ENCODE measurements at places on chromosomes 2 and 18. TPM values are rescaled to one million over a fixed set of nuclear protein-coding genes. Genes with fewer than 3 reads are reported as not detected.

ALK gene
- under 0.01 TPM for total RNA-seq

ABCG8 gene
- total RNA-seq = not detected

RAD51AP2 gene
- total RNA-seq = not detected

USP40 gene
- 38.5 TPM for total RNA-seq

DLGAP1 gene
- 3.1 TPM for total RNA-seq

TSPYL6 gene
- total RNA-seq = under 0.01 TPM

SCN7A gene
- 16.4 TPM for total RNA-seq

KLHL14 gene
- not detected for total RNA-seq

RNU2-63P gene
- not detected for total RNA-seq
